ENCODE measurements at places on chromosomes 1 and 21.

DNA sequence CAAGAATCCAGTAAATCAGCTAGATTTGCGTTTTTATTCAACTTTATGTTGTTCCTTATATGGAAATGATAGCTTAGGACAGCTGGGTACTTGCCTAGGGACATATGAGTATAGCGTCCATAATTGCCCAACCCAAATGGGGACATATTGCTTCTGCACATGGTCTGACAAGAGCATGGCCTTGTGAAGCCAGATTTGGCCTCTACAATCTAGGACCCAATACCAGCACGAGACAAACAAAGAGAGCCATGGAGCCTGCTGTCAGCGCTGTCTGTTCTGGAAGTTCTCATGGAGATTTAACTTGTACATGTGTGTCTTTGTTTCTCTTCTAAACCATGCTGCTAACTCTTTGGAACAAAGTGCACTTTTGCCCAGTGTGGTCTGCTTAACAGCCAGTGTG is 240.0 kb upstream of the CAMK1G start:
- DNase-seq: no peak

DNA sequence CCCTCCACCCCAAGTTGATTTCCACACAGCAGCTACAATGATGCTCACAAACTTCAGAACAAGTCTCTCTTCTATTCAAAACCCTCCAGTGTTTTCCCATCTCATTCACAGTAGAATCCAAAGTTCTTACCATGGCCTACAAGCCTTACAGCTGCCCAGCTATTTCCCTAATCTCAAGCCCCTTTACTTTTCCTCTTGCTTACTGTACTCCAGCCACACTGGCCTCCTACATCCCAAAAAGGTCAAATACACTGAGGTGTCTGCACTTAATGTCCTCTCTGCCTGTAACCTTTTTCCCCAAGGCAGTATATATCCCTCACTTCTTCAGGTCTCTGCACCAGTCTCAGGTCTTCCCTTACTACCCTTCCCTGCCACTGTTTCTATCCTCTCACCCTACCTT is 2.6 kb downstream of the RAP1A start:
- no peak for DNase-seq

- no peak for DNase-seq
Measured at GRCh38 chr1:11671544-11672286, 7.7 kb downstream of the FBXO6 start.

- DNase-seq: peak; percentile 38
Measured at GRCh38 chr1:20666804-20667203, 5.6 kb upstream of the DDOST start.

DNA sequence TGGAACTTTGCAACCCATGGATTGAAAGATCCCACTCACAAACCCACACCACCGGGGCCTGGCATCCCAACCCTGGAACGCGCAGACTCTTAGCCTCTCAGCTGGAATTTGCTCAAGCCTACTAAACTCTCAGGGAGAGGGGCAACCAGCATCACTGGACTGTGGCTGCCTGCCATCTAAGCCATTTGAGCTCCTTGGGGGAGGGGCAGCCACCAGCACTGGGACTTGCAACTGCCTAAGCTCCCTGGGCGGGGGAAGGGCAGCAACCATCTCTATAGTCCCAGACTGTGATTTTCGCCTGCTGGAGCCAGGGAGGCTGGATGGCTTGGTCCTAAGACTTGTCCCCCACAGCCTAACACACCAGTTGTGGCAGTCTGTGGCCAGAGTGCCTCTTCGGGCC is 122.3 kb downstream of the SNX7 start:
- no peak for DNase-seq

GRCh38 chr1:65772607-65773006 is 20.1 kb upstream of the PDE4B start:
- peak; percentile 62 for DNase-seq

DNA sequence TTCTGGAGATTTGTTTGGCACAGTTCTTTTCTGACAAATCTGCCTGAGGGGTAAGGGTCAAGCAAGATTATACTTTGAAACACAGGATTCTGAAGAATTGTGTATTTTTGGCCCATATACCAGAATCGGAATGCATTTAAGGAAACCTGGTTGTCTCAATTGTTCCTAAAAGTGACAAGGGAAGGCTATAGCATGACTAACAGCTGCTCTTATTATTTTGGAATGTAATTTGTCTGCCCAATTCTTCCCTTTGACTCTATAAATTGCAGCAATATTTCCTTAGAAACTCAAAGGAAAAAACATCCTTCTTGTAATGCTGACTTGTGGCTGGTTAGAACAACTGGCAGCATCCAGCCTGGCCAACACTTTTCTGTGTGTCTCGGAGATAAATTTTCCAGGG is 15.8 kb upstream of the VCAM1 start:
- no peak for DNase-seq

GRCh38 chr1:8395433-8395866 is 77.5 kb downstream of the SLC45A1 start:
- DNase-seq: peak; percentile 80

DNA sequence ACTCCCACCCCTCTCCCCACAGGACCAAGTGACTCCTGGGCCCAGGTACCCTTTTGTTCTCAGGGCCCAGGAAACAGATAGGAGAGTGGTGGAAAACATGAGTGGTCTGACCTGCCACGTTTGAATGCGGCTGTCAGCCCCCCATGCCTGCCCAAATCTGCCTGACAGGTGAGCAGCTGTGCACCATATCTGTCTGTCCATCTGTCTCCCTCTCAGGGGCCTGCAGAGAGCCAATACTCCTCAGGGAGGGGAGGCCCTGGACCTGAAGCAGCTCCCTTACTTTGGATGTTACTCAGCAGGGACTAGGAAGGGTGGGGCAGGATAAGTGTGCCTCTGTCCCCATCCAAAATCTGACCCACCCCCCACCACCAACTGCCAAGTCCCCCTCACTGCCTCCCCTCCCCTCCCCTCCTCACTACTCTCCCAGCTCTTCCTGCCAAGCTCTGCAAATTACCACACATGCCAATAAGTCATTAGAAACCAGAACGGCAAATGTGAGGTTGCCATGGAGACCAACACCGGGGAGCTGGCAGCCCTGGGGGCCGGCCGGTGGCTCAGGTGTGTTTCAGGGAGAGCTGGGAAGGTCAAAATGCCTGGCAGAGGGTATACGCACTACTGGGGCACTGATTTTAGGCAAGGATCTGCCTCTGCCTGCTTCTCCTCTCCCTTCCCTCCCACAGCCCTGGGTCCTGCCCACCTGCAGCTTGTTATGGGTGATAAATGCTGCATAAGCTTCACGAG is 11.5 kb downstream of the LRRN2 start:
- no peak for DNase-seq

GRCh38 chr1:240813720-240814119 is 201.8 kb upstream of the GREM2 start:
- DNase-seq: no peak

DNA sequence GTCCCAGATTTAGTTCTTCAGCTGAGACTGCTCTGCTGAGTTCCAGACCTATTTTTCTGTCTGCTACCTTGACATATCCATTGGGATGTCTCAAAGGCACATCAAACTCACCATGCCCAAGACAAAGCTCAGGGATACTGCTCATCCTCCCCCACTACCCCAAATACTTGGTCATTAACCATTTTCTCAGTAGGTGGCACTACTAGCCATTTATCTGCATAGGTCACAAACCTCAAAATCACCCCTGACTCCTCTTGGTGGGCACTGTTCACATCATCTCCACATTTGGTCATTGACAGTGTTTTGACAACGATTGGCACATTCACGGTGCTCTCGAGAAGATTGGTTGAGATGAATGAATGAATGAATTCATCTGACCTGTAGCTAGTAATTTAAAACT is 32.1 kb downstream of the CACNA1S start:
- DNase-seq: no peak

GRCh38 chr1:227729881-227730629 is 5.0 kb downstream of the JMJD4 start:
- DNase-seq: peak; percentile 44

- no peak for DNase-seq
Measured at GRCh38 chr1:93111561-93111960, 32.5 kb downstream of the MTF2 start.

- DNase-seq: no peak
Measured at GRCh38 chr1:57353654-57354053, 70.2 kb downstream of the DAB1 start.

- DNase-seq: no peak
Measured at GRCh38 chr1:230114237-230114651, 47.2 kb downstream of the GALNT2 start.

DNA sequence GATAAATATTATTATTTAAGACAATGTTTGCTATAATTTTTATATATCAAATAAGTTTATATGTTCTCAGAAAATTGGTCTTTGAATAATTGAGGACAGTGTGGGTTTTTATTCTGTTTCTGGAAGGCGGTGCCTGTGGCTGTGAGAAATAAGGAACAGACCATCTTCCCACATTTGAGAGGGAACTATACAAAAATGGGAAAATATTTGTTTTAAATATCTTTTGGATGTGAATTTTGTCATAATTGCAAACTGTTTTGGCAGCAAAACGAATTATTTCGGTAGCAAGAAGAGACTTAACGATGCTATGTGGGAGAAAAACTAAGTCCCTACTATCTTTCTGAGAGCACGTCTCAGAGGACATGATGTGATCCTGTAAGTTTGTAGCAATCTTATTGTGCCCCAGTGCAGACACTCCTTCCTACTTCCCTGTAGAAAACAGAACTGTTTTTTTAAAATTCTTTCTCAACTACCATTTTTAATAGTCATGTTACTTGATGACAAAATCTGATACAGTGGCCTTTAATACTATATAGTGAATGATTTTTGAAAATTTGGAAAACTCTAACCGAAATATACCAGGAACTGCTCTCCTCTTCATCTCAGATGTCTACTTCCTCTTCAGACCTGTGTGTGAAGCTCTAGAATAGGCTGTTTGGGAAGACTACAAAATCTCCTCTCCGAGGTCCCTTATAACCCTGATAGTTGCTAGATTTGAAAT is 25.4 kb downstream of the PTPRC start:
- DNase-seq: peak; percentile 78

DNA sequence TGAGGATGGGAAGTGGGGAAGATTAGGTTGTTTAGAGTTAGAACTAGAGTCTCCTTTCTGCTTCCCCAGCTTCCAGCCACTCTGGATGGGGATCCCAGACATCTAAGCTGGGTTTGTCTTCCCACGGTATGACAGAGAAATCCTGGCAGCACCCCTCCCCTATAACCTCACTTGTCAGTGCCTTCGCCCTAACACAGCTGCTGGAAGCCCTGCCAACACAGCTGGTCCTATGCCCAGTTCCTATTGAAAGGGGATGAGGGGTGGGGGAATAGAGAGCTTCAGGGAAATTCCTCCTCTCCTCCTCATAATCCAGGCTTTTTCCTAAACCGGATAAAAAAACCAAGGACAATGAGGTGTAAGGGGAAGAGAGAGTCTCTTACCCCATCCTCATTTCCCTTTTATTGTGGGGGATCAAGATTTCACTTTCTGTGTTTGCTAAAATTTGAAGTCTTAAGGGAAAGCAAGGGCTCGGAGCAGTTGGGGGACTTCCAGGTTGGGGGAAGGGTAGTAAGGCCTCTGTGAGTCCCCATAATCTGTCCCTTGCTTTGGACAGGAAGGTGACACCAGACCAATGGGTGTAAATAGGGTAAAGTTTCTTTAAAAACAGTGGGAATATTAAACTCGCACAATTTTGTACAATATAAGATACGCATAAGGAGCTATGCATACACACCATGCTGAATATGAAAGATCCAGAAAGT is 590 bp downstream of the TMOD4 start:
- no peak for DNase-seq

DNA sequence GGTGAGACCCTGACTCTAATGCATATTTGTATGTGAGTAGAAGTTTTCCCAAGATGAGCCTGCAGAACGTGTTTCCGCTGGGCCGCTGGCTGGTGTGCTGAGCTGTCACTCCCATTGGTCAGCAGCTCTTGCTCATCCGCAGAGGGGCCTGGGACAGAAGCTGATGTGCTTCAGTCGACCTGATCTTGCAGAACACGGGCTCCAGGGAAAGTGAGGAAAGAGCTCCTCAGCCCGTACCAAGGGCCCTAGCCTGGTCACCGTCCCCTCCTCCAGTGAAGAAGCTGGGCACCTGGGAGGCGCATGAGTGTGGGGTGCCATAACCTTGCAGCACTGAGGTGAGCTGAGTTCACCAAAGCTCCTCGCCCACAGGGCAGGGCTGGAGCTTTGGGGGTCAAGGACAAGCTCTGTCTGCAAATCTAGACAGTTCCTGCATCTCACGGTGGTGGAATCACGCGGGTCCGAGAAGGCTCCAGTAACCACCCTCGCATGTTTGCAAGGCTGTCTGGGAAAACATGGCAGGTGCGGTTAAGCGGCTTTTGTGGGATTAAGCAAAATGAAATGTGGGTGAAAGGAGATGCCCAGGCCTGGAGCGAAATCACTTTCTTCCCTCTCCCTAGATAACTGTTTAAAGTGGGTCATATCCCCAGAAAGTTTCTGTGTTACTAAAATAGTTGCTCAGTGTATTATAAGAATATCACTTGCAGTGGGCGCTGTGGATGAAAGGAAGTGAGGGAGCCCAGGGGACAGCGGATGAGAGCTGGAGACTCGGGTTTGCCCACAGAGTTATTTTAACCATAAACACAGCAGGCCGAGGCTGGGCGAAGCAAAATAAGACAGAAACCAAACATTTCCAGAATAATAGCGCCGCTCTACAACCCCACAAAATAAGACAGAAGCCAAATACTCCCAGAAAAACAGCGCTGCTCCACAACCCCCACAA is 33.1 kb upstream of the LRRC3 start:
- DNase-seq: peak; percentile 11

GRCh38 chr1:194537521-194537920 is 1351.1 kb upstream of the B3GALT2 start:
- DNase-seq: no peak

DNA sequence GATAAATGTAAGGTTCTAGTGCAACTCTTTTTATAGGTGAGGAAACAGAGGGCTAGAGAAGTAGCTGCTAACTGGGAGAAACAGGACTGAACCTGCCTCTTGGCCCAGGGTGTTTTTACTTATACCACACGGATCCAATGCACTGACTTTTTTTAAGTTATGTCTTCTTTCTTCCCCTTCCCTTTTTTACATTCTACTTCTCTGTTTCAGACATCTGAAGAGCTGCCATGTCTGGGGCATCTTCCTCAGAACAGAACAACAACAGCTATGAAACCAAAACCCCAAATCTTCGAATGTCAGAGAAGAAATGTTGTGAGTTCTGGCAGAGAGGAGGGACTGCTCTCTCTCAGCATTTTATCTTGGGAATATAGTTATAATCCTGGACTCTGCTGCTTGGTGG is 1.4 kb downstream of the PFKFB2 start:
- DNase-seq: peak; percentile 79

DNA sequence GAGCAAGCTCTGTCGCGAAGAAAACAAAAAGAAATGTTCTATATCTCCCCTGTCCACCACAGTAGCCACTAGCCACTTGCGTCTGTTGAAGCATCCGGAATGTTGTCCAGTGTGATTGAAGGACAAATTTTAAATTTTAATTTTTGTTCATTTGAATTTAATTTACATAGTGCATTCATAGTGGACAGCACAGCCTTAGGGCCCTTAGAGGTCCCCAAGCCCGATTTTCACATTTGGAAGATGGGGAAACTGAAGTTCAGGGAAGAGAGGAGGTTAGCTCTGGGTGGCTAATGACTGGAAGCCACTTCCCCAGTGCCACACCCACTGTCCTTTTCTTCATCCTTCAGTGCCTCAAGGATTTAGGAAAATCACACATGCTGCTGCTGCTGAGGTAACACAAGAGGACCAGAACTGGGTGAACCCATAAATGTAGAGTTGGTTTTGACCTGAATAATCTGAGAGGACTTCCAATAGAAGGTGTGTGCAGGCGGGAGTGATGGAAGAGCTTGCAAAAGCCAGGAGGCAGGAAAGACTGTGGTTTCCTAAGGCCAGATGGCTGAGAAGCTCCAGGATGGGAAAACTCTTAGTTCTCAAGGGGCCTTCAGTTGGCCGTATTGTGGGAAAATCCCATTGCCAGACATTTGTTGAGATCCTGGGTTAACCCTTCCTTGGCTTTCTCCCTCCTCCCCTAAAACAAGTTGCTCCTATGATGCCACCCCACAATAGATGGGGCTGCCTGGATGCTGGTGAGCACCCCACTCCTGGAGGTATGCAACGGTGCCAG is 49.5 kb downstream of the TRIM11 start:
- no peak for DNase-seq
